Activated CD4-positive, alpha-beta T cell treated with anti-CD3 and anti-CD28 coated beads, Interleukin-2, Interleukin-4, amounts not matched to agents 100 ng/mL and 50 ng/mL, durations not matched to agents 16 hours and 8 hours (primary cell): ENCODE measurements at places on chromosomes 12 and 14.

GRCh38 chr12:5908251-5908650 is 36.8 kb downstream of the ANO2 start:
- no peak for DNase-seq

DNA sequence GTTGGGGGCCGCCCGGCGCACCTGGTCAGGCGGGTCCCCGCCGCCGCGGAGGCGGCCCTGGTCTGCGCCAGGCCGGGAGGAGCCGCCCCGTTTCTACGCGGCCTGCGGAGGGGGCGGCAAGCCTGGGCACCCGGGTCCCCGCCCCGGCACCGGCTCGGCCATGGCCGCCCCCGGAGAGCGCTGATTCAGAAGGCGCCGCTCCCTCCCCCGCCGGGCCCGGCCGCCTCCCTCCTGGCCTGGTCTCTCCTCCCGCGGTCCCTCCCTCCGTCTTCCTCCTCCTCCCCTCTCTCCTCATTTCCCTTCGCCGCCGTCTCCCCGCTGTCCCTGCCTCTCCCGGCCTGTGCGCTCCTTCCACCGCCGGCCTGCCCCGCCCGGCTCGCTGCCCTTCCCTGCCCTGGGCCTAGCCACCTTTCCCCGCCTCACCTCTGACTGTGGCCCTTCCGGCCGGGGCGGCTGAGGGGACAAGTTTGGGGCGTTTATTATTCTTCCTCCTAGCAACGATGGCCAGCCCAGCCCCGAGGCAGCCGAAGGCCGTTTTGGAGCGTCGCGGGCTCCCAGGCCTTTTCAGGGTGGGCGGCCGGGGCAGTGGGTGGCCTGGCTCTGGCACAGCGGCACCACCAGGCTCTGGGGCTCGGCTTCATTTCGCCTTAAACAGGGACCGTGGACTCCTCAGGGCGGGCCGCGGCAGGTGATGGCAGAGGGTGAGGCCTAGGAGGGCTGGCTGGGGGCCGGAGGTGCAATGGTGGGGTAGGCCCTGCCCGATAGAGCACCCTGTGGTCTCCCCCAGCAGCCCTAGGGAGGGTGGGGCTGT is 768 bp downstream of the CEP170B start:
- no peak for DNase-seq

- no peak for DNase-seq
These were observed 201.2 kb upstream of the FOXG1 start for GRCh38 chr14:28565345-28565744.

DNA sequence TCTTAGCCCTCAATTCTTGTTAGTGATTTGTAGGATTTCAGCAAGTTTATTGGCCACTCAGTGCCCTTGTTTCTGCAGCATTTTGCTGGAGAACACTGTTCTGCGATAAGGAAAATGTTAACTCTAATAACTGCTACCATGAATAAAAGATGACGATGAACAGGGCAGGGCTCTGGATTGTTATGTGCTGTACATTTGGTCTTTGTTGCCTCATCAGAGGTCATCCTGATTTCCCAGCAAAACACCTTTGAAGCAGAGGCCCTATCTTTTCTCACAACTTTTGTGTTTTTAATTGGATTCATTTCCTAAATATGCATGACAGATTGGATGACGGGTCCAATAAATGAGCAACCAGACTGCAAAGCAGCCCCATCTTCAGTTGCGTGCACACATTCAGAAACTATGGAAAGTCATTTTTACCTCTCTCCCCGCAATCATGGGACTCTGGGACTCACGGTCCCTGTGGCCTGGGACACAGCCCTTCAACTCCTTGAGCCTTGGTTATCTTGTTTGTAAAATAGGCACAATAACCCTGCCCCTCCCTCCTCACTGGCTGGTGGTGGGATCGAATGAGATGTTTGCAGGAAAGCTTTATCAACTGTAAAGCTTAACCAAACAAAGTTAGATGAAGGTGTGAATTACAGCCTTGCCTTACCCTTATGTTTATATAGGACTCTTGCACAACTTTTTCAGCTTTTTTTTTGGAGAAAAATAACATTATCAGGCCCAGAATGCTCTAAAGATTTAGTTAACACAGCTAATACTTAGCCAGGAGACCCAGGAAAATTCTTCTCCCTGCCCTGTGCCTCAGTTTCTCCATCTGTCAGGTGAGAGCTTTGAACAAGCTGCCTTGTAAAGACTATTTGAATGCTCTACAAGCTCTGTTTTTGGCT is 45.4 kb downstream of the RPH3A start:
- DNase-seq: no peak

- peak; percentile 92 for DNase-seq
These were observed 48.4 kb downstream of the PPP2R5C start for GRCh38 chr14:101809671-101810514.

GRCh38 chr14:23831596-23831995 is 122.0 kb upstream of the DHRS4 start:
- no peak for DNase-seq

GRCh38 chr12:125228519-125229260 is 163.5 kb downstream of the AACS start:
- DNase-seq: no peak

DNA sequence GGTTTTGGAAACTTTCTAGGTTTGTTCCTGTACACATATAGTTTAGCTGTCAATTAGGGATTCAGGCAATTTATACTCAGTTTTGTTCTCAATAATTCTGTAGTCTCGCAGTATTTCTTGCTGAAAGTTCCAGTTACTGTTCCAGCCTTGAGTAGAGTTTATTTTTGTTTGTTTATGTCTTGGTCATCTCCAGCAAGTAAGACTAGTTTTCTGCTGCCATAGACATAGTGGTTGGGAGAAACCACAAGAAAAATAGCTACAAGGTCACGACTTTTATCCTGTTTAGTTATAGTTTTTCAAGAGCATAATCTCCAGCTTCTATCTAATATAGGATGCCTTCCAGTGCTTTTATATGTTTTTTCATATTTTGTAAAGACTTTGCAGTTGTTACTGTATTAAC is 99.6 kb upstream of the FOXG1 start:
- DNase-seq: no peak

- DNase-seq: no peak
These were observed 25.0 kb downstream of the GOLGA5 start for GRCh38 chr14:92819011-92819597.

GRCh38 chr12:116053479-116054200 is 223.9 kb downstream of the MED13L start:
- DNase-seq: peak; percentile 15

DNA sequence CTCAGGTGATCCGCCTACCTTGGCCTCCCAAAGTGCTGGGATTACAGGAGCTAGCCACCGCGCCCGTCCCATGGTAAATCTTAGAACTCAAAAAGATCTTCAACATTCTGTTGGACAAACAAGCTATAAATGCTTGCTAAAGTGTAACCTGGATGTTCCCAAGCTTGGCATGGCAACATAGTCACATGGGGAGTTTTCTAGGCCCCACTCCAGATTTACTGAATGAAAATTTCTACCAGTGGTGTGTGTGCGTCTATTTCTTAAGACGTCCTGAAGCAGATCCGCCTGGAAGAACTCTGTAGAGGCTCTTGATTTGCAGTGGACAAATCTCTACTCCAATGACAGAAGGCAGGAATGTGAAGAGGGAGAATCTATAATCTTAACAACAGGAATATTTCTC is 59.9 kb downstream of the ZFYVE21 start:
- DNase-seq: no peak

DNA sequence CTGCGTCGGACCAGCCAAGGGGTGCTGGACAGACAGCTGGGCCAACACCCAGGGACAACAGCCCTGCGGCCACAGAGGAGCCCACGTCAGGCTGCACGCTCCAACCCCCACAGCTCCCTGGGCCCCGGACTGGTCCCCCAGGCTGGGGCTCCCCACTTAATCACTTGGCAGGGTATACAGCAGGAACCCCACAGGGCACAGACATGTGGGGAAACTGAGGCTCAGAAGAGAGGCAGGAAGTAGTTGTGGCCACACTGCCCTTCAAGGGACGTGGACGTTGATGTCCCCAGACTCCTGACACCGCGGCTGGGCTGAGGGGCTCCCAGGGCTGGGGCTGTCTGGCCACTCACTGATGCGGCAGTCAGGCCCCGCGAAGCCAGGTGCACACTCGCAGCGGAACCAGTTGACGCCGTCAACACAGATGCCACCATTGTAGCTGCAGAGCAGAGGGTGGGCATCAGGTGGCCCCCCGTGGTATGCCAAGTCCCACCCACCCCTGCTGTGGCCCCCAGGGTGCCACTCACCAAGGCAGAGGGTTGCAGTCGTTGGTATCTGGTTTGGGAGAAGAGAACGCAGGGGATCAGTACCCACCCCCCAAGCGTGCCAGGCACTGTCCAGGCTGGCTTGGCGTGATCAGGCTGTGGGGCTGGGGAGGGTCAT is 21.5 kb downstream of the JAG2 start:
- DNase-seq: no peak

DNA sequence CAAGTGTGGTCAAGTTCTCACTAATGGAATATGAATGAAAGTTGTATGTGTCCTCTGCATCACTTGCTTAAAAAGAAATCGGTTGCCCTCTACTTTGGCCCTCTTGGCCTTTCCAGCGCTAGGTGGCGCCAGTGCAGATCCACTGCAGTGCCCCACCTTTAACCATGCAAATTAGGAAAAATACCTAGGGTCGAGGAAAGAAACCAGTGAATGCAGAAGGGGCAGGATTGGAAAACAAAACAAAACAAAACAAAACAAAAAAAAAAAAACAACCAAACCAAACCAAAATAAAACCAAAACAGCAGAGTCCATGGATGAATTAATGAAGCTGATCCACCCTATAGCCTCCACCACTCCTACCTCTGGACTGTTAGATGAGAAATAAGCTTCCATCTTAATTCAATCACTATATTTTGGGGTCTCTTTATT is 12.9 kb upstream of the NEMF start:
- peak; percentile 87 for DNase-seq

- DNase-seq: no peak
These were observed 87.1 kb upstream of the ATF7IP start for GRCh38 chr12:14278294-14278953.

GRCh38 chr12:49295082-49295936 is at the start of gene PRPH:
PRPH (plus strand) TSS chr12:49295147; CDS start chr12:49295201, 54 bp downstream.
- no peak for DNase-seq

GRCh38 chr14:97283005-97283403 is 485.8 kb downstream of the VRK1 start:
- no peak for DNase-seq

DNA sequence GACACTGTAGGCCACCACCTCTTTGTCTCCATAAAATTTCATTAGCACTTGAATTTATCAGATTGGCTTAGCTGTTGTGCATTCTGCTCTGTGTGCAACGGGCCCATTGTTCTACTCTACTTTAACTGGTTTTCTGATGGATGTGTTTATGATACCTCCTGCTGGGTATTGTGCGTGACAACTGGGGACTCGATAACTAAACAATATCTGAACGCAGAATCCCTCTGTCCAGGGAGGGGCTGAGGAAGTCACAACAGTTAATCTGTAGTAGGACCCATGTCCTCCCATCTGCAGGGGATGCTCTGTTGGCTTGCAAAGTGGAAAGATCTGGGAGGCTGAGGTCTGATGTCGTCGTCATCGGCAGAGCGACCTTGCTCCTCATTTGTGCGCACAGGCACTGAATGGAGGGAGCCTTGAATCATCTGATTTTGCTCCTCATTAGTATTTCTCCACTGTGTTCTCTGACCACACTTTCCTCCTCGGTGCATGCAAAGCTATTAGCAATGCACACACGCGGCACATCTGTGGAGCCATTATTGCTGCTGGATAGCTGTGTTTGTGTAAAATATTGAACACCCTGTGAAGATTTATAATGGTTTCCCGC is 422.5 kb downstream of the NRXN3 start:
- no peak for DNase-seq

DNA sequence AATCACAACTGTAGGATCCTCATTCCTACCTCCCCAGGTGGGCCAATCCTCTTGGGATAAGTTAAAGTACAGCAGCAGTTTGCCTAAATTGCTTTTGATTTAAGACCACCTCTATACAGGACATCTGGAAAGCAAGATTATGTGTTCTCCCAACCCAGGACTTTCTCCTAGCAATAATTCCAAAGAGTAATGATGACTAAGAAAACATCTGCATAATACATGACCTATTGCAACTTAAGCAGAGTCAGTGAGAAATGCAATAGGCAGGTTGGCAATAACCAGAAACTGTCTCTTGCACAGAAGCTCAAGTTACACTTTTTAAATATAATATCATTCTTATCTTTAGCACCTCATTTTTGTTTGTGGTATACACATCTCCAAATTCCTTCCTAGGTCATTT is 275.4 kb downstream of the TRHDE start:
- no peak for DNase-seq

GRCh38 chr12:52372216-52373154 is 5.2 kb upstream of the KRT85 start:
- peak; percentile 42 for DNase-seq

- DNase-seq: no peak
These were observed 387.5 kb downstream of the BCAT1 start for GRCh38 chr12:24561411-24561871.

DNA sequence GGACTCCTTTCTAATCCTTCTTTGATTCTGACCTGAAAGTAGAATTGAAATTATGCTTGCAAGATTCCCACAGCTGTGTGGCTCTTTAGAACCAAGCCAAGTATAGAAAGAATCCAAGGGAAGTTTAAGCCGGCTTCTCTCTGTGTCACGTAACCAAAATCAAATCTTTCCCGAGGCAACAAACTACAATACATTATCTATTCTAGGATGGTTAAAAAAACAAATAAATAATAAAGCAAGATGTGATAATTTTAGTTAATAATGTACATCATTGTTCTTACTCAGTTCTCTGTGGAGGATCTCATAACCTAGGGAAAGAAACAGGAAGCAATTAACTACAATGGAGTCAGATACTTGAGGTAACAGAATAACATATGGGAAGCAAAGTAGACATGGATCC is 78.1 kb upstream of the ST8SIA1 start:
- no peak for DNase-seq

DNA sequence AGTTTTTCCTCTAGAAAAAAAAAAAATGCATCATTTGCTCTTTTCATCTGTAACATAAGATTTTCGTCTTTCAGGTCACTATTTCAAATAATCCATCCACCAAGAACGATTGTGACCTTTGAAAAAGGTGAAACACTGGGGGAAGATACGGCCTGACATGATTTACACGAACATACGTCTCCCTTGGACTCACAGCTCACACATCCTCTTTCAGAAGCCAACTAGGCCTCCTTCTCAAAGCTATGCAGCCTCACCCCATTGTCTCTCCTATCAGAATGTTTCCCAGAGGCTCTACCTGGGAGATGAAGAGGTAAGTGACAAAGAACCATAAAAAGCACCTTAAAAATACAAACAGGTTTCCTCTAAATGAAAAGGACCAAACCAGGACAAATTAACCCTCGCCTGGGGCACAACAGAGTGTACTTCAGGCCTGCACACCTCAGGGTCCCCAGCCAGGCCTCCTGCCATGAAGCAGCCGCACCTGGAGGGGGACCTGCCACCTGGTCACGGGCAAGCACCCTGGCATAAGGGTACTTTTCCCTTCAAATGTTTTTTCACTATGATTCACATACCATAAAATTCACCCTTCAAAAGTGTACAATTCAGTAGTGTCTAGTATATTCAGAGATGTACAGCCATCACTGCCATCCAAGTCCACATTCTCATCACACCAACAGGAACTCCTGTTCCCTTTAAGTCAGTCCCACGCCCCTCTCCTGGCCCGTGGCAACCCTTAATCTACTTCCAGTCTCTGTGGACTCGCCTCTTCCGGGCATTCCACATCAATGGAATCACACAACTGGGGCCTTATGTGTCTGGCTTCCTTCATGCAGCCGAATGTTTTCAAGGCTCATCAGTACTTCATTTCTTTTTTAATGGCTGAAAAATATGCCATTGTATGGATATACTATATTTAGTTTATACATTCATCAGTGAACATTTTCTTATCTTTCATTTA is 5.4 kb downstream of the SLC15A4 start:
- DNase-seq: no peak

GRCh38 chr12:58678753-58679152 is 241.6 kb downstream of the LRIG3 start:
- DNase-seq: no peak
